ENCODE measurements at places on chromosomes 4 and X.
A peak's percentile ranks its signal among the peaks of the same experiment; 100 is the strongest.

DNA sequence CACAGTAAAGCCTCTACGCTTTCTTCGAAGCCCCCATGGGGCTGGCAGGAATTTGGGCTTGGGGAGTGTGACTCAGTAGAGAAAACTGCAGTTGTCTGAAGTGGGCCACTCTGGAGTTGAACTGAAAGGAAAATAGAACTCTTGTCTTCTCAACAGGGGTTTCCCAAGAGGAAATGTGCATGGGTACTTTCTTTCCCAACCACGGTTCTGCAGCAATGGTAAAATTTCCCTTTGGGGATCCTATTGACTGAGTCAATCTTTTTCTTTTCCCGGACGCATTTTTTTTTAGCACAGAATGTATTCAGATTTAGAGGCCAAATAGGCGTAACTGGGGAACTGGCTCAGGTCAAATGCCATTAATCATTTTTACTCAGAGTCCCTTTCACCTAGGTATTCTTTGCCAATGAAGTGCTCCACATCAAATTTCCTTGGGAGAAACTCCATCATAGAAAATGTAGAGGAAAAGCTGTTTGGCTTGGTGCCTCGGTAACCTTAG lies 269.3 kb downstream of the STIM2 start:
- peak; percentile 33 for DNase-seq

DNA sequence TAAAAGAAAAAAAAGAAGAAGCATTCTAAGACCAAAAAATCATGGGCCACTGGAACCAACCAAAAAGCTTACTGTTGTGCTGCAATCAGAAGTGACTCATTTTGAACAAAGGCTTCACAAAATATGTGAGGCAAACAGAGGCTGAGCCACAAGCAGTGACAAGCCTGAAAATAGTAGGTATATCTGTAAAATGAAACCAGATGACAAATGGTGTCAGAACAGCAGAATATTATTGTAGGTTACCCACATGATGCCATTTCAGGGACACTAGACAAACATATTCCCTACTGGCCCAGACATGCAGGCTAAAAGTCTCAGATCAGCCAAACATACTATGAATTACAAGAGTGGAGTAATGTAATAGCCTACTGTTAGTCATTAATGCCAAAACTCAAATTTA lies 1301.8 kb upstream of the DIAPH2 start:
- no peak for DNase-seq

DNA sequence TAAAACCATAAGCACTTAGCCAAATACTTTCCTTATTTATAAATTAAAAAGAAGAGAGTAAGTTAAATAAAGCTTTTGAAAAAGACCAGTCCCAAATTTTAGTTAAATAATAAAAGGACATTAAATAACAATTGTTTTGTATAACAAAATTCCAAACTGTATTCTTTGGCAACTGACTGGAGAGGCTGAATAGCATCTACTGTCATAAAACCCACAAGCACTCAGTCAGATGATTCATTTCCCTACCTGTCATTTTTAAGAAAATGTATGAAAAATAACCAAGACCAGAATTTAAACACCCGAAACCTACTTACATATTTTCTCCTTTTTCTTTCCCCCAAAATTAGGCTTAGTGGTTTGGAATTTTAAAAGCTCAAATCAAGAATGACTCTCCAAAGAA lies 32.5 kb upstream of the SMIM10L2A start:
- no peak for DNase-seq

DNA sequence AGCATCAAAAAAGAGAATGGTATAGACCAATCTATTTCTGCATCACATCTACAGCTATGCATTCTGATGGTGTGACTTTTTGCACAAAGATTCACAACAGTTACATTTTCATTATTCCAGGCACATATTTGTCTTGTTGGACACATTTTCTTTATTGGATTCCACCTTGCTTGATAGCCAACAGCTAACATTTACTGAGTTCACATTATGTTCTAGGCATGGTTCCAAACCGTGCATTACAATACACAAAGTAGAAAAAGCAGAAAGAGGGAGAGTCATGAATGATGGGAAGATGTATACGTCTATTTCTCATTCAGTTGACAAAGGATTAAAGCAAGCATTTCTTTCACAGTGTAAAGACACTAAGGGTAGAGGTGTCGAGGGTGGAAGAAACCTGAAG lies 22.9 kb upstream of the CLGN start:
- DNase-seq, result no peak

DNA sequence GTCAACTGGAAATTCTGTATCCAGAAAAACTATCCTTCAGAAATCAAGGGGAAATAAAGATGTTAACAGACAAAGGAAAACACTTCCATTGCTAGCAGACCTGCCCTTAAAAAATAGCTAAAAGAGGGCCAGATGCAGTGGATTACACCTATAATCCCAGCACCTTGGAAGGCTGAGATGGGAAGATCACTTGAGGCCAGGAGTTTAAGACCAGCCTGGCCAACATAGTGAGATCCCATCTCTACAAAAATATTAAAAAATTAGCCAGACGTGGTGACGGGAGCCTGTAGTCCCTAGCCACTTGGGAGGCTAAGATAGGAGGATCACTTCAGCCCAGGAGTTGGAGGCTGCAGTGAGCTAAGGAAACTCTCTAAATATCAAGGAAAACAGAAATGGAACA lies 67.4 kb downstream of the CNOT6L start:
- no peak for DNase-seq

DNA sequence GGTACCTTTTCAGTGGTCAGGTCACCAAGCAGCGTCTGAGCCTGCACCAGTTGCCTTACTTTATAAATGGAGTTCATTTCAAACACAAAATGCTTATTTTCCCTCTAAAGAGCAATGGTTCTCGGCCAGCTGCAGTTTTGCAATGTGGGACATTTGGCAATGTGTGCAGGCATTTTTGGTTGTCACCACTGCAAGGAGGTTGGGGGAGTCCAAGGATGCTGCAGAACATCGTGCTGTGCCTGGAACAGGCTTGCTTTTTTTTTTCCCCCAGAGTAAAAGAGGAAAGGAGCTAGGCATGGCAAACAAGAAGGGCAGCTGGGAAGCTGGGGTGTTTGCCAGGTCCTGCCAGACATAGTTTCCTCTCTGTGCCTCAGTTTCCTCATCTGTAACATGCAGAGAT lies 115.6 kb downstream of the GPR143 start:
- DNase-seq, result no peak

DNA sequence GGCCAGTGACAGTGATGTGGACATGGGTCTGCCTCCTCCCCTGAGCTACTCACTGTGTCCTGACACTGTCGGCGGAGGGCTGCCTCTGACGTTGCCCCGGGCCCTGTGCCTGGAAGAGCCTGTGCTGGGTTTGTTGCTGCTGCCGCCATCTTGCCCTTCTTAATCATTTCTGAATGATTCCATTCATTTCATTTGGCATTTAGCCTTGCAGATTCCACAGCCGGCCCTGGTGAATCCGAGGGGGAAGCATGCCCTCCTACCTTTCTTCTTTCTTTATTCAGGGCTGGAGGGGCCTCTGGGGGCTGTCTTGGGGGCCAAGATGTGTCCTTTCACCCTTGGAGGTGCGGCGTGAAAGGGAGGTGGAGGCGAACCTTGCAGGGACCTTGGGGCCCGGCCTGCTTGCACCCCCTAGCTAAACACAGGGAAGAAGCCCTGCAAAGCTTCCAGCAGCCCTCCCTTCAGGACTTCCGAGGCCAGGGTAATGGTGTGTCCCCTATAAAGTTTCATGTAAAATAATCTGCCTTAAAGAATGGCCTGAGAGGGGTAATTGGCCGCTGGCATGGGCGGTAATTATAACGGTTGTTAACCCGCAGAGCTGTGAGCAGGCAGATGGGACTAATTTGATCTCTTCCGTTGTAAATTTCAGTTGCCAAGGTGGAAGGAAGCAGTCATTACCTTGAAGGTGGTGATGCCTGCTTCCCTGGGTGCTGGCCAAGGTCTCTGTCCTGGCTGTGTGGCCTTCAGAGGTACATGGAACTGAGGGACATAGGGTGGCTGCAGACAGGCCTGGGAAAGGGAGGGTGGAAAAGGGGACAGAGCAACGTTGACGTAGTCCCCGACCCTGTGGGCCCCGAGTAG lies 92.3 kb downstream of the PSAPL1 start:
- DNase-seq, result no peak

DNA sequence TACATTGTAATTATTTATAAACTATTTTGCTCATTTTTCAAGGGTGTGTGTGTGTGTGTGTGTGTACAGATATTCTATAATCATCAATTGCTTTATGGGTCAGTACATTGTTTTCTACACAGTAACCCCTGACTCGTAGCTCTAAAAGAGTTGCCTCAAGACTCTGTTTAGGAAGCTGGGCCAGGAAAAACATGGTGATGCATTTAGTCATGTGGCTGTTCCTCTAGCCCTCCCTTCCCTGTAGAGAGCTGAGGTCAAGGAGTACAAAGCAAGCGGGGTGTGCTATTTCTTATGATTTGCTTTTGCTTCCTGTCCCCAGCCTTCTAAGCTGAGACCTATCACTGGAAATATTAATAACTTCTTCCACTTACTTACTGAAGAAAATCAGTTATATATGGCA lies 34.8 kb upstream of the SPANXD start:
- DNase-seq, result no peak

- no peak for DNase-seq
Observed at GRCh38 chr4:5804656-5805055, 88.2 kb downstream of the CRMP1 start.

GRCh38 chr4:143559757-143560147 lies 46.2 kb downstream of the SMARCA5 start:
- no peak for DNase-seq

- no peak for DNase-seq
Observed at GRCh38 chr4:152065545-152065944, 304.7 kb upstream of the GATB start.

GRCh38 chrX:109691277-109691676 lies 41.8 kb downstream of the ACSL4 start:
- no peak for DNase-seq

Measured in mesendoderm (in vitro differentiated cells).